SIG-M5 (cell line): ENCODE measurements at places on chromosomes 3 and 15.

- DNase-seq: no peak
Observed at GRCh38 chr3:178042376-178042775, 493.9 kb upstream of the KCNMB2 start.

DNA sequence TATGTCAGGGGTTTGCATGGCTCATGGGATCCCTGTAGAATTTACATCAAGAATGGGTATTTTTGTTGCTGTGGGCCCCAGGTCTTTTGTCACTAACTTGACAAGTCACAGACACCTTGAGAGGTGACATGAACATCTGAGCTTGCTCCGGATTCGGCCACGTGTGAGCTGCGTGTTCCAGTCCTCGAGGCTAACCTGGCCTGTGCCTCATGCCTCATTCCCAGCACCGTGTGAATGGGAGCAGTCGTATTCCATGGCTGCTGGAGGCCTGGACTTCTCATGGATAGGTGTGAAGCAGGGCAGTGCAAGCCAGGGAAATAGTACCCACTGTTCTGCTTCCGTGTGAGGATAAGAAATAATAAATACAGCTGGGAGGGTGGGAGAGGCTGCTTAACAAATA lies 423.5 kb downstream of the OCA2 start:
- DNase-seq: no peak

- no peak for DNase-seq
Observed at GRCh38 chr3:142259359-142259758, 34.0 kb upstream of the GK5 start.

DNA sequence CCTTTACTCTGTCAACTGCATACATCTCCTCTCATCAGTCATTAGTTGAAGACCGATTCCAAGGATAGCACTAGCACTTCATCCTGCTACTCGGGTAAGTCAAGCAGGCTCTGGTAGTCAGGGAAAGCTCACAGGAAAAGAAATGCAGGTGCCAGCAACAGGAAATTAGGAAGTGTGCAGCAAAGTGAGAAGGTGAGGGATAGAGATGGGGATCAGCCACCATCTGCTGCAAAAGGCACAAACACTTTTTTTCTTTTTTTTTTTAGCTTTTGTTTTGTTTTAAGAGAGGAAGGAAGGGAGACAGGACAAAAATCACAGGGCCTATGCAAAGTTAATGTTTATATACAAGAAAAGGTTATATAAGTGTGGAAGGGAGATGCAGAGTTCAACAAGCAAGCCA lies 9.0 kb upstream of the BTLA start:
- no peak for DNase-seq

- DNase-seq: no peak
Observed at GRCh38 chr3:73855813-73856212, 231.1 kb upstream of the PDZRN3 start.

DNA sequence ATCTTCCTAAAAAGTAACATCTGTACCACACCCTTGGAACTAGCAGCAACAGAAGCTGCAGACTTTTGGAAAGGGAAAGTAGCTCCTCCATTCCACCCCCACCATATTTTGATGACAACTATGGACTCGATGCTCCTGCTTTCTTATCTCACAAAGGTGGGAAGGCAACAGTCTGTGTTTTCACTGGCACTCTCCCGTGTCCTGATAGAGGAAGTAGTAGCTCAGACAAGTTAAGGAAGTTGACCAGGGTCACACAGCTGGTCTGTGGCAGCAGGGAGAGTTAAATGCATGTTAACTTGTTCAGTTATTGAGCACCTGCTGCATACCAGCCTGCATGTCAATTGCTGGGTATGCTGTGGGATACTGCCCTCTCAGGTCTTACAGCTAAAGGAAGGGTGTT lies 33.1 kb downstream of the BHLHE40 start:
- DNase-seq: peak; percentile 34
